ENCODE measurements at places on chromosomes 5 and 9.

DNA sequence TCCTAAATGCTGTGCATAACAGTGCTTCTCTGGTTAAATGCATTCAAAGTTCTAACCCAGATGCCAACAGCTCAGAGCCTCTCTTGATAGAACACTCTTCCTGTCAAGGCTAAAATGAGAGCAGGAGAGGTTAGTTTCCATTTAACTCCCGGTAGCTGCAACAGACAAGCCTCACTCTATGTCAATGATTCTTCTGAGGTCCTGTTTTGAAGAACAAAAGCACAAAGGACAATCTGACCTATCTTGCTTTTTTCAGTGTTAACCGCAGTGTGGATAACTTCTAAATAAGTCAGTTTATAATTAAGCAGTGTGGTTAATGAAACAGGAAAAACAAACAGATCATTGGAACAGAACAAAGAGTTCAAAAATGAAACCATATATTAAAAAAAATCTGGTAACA, 80.7 kb downstream of the ANKRD55 start:
- peak; percentile 42 for DNase-seq

- DNase-seq = no peak
These were observed 93.7 kb upstream of the SMC5 start for GRCh38 chr9:70165006-70165602.

DNA sequence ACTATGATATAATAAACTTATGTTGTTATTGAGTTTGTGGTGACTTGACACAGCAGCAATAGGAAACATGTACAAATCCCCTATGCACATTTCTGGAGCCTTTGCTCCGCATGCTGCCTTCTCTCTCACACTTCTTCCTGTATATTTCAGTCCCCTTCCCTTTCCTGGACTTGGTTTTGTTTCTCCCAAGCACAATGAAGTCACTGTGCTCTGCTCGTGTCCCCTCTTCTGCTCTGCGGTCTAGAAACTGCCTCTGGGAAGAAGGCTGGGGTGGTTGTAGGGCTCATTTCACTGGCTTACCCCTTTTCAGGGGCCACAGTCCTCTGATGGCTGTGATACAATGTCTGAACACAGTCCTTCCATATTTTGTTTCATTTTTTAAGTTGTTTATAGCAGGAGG, 15.7 kb upstream of the FGD3 start:
- no peak for DNase-seq

- DNase-seq = no peak
These were observed 378.2 kb upstream of the RPS23 start for GRCh38 chr5:82656341-82656761.

DNA sequence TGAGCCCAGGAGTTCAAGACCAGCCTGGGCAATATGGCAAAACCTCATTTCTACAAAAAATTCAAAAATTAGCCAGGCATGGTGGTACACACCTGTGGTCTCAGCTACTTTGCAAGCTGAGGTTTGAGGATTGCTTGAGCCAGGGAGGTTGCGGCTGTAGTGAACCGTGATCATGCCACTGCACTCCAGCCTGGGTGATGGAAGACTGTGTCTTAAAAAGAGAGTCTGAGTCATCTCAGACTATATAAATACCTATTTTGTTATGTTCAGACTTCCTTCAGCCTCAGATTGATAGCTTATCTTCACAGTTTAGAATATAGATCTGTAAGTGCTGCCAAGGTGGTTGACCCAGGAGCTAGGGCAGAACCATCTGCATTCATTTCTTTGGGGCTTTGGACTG, 1.6 kb upstream of the PAIP2 start:
- no peak for DNase-seq

DNA sequence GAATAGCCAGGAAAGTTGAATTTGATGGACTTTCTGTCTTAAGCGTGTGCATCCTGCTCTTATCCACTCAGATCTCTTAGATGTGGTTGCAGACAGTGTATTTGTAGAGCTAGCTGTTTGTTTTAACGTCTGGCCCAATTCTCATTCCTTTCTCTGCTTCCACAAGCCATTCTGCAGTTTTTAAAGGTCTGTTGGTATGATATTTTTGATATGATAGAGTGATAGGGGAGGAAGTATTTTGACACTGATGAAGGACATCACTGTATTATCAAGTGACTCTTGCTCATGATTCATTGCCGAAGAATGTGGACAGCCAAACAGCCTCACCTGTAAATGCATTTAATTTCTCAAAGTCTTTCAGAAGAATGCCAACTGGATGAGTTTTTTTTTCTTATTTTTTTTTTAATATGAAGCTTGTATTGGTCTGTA, 4.5 kb downstream of the TJP2 start:
- DNase-seq = peak; percentile 41

- no peak for DNase-seq
These were observed 144.8 kb downstream of the GADD45G start for GRCh38 chr9:89749500-89750116.

- DNase-seq = no peak
These were observed 18.3 kb upstream of the SYNPO start for GRCh38 chr5:150622157-150622556.

GRCh38 chr9:26043431-26043830, 365.2 kb upstream of the TUSC1 start:
- DNase-seq = no peak

- DNase-seq = no peak
These were observed 1095.7 kb upstream of the DMAC1 start for GRCh38 chr9:8895106-8895860.

GRCh38 chr5:150363185-150363584, 5.7 kb downstream of the TCOF1 start:
- DNase-seq = no peak

- DNase-seq = no peak
These were observed 237.6 kb downstream of the NNT start for GRCh38 chr5:43840424-43841125.

DNA sequence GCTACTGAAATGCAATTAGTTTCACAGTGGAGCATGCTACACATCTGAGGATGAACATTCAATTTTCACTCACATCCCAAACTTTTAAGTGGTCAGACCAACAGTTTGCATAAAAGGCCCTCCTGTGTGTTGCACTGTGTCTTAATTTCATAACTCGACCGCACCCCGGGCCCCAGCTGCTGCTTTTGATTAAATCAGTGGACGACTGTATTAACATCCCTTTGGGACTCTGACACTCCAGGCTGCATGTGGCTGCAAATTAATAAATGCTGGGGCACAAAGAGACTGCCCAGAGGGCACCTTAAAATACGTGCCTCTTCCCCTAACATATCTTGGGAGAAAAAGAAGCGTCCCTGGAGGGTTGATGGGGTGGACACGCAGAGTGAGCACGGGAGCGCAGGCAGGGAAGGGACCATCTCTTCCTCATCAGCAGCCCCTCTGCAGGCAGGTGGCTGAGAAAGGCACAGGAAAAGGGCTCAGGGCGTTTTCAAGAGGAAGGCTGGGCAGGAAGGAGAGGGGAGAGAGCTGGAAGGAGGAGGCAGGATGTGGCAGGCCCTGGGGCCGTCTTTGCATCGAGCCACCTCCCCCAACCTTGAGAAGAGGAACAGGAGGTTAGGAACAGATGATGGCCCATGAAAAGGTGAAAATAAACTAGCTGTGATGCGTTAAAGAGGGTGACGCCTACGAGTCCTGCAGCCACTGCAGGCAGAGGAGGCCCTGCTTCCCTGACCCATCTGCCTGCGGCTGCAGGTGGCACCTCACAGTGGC, 18.6 kb downstream of the MED10 start:
- DNase-seq = no peak

GRCh38 chr9:76700916-76701315, 63.3 kb upstream of the PCA3 start:
- DNase-seq = no peak

GRCh38 chr5:148776780-148777179, 49.6 kb upstream of the ADRB2 start:
- DNase-seq = peak; percentile 50

- peak; percentile 75 for DNase-seq
These were observed 125.9 kb downstream of the APBA1 start for GRCh38 chr9:69546265-69546664.

GRCh38 chr5:33840927-33841547, 50.8 kb downstream of the ADAMTS12 start:
- no peak for DNase-seq

GRCh38 chr5:121979691-121980090, 17.9 kb downstream of the SRFBP1 start:
- no peak for DNase-seq

- DNase-seq = no peak
These were observed 274.4 kb downstream of the EFNA5 start for GRCh38 chr5:107396351-107396690.

DNA sequence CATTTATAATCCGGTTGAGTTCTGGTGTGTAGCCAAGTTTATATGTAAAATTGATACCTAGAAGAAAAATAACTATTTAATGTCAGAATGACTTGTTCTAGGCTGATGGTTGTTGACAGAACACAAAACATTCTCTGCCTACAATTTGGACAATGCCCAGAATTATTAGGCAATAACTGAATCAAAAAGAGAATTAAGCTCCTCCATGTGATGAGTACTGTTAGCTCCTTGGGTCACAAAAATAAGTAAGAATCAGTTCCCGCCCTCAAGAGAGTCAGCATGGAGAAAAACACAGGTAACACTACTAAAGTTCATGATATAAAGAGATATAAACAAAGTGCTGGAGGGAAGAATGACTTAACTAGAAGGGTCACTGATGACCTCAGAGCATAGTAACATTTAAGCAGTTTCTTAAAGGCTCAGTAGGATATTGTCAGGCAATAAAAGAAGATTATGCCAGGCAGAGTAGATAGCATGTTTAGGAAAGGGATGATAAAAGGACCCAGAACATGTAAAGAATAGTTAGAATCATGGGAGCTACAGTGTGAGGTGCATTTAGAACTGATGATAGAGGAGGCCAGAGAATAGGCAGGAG, 200.5 kb upstream of the ACTBL2 start:
- DNase-seq = no peak

GRCh38 chr9:14401911-14402310, 88.0 kb upstream of the NFIB start:
- no peak for DNase-seq

- no peak for DNase-seq
These were observed 20.8 kb downstream of the UGT3A2 start for GRCh38 chr5:36045895-36046294.

DNA sequence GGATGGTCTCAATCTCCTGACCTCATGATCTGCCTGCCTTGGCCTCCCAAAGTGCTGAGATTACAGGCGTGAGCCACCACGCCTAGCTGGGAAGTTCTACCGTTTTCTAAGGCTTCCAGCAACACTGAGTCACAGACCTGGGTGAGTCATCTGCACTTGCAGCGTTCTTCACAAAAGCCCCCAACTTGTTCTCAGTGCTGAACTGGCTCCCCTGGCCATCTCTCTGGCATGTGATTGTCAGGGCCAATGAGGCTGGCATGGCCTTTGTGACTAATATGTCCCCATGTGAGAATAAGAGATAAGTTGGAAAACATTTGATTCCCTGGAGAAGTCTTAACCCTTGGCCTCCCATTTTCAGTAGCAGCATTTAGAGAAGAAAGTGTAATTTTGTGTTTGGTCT, 124.4 kb downstream of the WDR41 start:
- DNase-seq = no peak

DNA sequence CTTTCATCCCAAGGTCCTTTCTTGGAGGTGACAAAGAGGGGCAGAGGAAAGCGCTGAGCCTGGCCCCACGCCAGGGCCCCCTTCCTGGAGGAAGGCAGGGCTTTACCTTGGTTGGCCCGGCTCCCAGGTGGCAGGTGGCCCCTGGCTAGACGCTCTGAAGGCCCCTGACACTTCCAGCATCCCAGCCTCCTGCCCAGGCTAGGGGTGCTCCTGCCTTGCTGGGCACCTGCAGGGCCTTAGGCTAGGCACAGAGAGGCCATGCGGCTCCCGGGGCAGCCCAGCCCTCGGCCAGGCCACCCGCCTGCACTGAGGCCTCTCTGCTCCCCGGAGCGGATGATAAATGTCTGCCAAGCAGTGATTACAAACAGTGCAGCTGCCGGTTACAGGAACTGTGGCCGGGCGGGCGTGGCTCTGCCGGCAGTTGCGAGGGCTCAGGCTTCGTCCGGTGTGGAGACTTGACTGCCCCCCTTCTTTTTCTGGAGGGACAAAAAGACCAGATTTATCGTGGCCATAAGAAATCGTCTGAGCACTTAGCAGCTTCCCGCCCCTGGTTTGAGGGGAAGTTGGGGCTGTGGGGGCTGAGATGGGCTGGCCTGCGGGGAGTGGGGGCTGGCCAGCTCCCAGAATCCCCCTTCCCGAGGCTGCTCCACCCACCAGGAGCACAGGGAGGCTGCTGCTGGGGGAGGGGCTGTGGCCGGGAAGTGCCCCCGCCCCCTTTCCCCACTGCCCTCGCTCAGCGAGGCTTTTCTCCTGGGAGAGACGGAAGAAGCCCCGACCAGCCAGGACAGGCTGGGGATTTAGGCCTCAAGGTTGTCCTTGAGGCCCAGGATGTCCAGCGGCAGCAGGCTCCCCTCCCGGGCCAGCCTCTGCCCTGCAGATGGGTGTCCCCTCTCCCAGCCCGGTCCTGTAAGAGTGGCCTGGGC, 31.6 kb upstream of the UBAC1 start:
- DNase-seq = peak; percentile 84

DNA sequence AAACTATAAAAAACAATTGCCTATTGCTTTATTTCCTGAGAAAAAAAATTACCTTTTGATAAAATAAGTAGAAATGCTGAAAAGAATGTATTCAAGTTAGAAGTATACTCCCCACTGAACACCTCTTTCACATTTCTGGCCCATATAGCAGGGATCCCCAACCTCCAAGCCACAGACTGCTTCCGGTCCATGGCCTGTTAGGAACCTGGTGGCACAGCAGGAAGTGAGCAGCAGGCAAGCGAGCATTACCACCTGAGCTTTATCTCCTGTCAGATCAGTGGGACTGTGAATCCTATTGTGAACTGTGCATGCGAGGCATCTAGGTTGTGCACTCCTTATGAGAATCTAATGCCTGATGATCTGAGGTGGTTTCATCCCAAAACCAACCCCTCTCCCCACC, 563.9 kb downstream of the RAB3C start:
- DNase-seq = no peak

GRCh38 chr5:125961150-125961549, 462.1 kb upstream of the GRAMD2B start:
- no peak for DNase-seq

DNA sequence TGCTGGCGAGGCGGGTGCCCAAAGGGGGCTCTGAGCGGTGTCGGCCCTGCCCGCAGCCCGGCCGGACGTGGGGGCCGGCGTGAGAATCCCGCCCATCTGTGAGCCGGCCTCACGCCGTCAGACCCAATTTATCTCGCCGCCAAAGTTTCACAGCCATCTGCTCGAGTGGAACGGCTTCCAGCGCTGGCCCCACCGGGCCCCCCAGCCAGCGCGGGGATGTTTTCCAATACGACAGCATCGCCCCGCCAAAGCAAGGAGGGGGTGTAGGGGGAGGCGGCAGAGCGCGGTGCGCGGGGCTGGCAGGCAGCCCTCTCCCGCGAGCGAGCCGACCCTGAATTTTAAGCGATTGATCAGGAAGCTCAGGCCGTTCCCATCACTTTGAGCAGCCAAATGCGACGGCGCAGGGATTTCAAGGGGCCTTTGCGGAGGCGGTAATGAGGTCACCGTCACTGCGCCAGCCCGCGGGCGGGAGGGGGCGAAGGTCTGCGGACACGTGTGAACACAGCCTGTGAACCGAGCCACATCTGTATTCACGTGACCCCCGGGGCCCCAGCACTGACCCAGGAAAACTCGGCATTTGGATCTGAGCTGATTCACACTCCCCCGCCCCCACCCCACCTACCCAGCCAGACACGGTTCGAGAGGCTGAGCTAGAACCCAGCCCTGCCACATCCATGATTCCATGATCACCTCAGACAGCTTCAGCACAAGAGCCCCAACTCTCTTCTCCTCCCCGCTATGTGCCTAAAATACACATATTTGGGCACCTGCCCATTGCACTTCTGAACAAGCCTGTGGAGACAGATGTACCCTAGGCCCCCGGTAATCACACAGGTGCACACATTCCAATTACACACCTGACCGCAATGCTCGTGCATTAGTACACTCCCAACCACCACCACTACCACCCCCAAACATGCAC, 47.8 kb upstream of the PSD2 start:
- DNase-seq = peak; percentile 43
